Activated CD4-positive, alpha-beta T cell treated with anti-CD3 and anti-CD28 coated beads for 36 hours (primary cell): ENCODE measurements at places on chromosomes 2 and 18. TPM values are rescaled to one million over a fixed set of nuclear protein-coding genes. Genes with fewer than 3 reads are reported as not detected.

GRCh38 chr2:210128961-210129360 lies 42.2 kb downstream of the KANSL1L start:
- H3K4me1 ChIP-seq = peaks cover 7% of the 10 kb centered on the region
- H3K27ac ChIP-seq = no peak overlapping the region
- no peak overlapping the region for H3K4me3 ChIP-seq
- no peaks in the 10 kb centered on the region for H3K27me3 ChIP-seq
- H3K36me3 ChIP-seq = peaks cover 30% of the 10 kb centered on the region
- no peak for DNase-seq

- H3K4me3 ChIP-seq = no peak overlapping the region
- H3K27ac ChIP-seq = no peak overlapping the region
- no peaks in the 10 kb centered on the region for H3K4me1 ChIP-seq
- no peak for DNase-seq
- H3K36me3 ChIP-seq = no peaks in the 10 kb centered on the region
These were observed 320.6 kb upstream of the RAB12 start for GRCh38 chr18:8288472-8289195.

DNA sequence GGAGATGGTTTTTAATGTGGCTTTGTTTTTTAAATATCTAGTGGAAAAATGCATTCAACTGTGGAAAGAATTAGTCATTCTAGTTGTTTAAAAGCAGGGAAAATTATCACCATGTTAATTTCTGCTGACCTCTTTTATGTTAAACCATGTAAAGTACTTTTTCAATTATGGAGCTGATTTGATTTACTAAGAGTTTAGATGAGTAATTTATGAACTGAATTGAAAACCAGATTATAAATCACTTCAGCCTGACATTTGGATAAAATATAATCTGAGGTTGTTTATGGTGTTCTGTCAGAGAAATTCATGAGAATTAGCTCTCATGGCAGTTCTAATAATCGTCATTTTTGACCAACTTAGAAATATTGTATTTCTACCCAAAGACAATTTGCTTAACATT lies 11.6 kb downstream of the ITGA4 start:
- peak overlapping the region; percentile 61 for H3K27ac ChIP-seq
- H3K27me3 ChIP-seq = no peaks in the 10 kb centered on the region
- peaks cover 30% of the 10 kb centered on the region for H3K36me3 ChIP-seq
- peaks cover 85% of the 10 kb centered on the region for H3K4me1 ChIP-seq
- H3K4me3 ChIP-seq = no peak overlapping the region
- DNase-seq = no peak

- no peaks in the 10 kb centered on the region for H3K4me1 ChIP-seq
- H3K36me3 ChIP-seq = no peaks in the 10 kb centered on the region
- no peak overlapping the region for H3K27ac ChIP-seq
- no peak for DNase-seq
- no peak overlapping the region for H3K4me3 ChIP-seq
These were observed 252.2 kb upstream of the SPHKAP start for GRCh38 chr2:228433721-228434120.

The CNDP1 gene
- not detected for total RNA-seq

GRCh38 chr2:34602262-34602661 lies 1003.2 kb upstream of the FAM98A start:
- no peaks in the 10 kb centered on the region for H3K27me3 ChIP-seq
- H3K27ac ChIP-seq = no peak overlapping the region
- no peak for DNase-seq
- H3K4me3 ChIP-seq = no peak overlapping the region
- no peaks in the 10 kb centered on the region for H3K4me1 ChIP-seq

DNA sequence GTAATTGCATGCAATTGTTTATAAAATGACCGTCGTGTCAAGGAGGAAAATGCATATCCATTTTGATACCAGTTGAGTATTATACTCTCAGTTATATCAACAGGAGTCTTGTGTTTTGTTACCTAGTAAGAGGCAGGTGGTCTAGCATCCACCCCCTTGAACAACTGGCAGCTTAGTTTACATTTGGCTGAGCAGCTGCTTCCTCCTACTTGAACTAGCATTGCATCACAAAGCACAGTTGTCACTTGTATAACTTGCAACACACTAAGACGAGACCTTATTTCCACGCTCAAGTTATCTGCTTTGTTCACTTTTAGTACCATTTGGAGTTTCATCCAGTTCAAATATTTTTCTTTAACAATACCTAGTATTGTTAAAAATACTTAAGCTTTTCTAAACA lies 75.4 kb upstream of the UBE2E3 start:
- no peak for DNase-seq
- no peaks in the 10 kb centered on the region for H3K4me1 ChIP-seq
- H3K27me3 ChIP-seq = peaks cover 13% of the 10 kb centered on the region
- H3K4me3 ChIP-seq = no peak overlapping the region
- H3K36me3 ChIP-seq = no peaks in the 10 kb centered on the region

The TCF7L1 gene
- not detected for total RNA-seq

The ZNF513 gene
- total RNA-seq = 7.7 TPM

- H3K4me3 ChIP-seq = no peak overlapping the region
- peaks cover 23% of the 10 kb centered on the region for H3K27me3 ChIP-seq
- no peak overlapping the region for H3K27ac ChIP-seq
- no peaks in the 10 kb centered on the region for H3K36me3 ChIP-seq
These were observed 92.7 kb downstream of the COPS8 start for GRCh38 chr2:237178396-237178795.

DNA sequence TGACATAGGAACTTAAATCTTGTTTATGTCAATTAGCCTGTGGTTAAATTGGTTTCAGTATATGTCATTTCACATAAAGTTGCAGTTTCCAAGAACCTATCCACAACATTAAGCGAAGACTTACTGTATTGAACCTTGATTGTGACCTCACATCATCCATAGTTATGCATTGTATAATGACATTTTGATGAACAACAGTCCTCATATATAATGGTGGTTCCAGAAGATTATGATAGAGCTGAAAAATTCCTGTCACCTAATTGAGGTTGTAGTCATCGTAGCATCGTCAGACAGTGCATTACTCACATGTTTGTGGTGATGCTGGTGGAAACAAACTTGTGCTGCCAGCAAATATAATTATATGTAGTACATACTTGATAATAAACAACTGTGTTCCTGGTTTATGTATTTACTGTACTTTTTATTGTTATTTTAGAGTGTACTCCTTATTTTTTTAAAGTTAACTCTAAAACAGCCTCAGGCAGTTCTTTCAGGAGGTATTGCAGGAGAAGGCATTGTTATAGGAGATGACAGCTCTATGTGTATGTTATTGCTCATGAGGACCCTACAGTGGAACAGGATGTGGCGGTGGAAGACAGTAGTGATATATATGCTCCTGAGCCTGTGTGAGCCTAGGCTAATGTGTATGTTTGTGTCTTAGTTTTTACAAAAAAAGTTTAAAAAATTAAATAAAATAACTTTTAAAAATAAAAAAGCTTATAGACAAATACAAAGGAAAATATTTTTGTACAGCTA lies 56.6 kb downstream of the UBE2E3 start:
- no peak overlapping the region for H3K27ac ChIP-seq
- H3K36me3 ChIP-seq = peaks cover 7% of the 10 kb centered on the region
- peak; percentile 40 for DNase-seq
- H3K4me1 ChIP-seq = peaks cover 22% of the 10 kb centered on the region

DNA sequence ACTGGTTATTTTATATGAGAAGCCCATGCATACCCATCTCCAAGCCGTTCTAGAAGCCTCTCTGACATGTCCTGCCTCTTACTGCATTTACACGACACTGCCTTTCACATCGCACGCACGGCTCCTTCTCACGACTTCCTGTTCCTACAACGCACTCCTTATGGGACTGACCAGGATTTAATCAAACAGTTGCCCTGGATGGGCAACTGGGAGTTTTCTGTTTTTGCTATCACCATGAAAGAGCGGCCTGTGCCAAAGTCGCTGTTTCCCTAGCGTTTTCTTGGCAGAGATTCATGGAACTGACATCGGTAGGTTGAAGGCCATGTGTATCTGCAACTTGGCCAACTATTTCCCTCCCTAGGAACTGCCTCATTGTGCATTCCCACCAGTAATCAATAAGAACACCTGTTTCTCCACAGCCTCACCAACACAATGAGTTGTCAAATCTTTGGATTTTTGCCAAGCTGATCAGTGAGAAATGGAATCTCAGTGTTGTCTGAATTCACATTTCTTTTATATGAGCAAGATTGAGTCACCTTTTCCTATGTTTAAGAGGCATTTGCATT lies 97.2 kb upstream of the OTOS start:
- peaks cover 13% of the 10 kb centered on the region for H3K27me3 ChIP-seq
- H3K4me3 ChIP-seq = no peak overlapping the region
- no peak for DNase-seq

GRCh38 chr18:58222432-58223125 lies 178.6 kb downstream of the NEDD4L start:
- H3K27me3 ChIP-seq = peaks cover 6% of the 10 kb centered on the region
- no peak for DNase-seq
- H3K36me3 ChIP-seq = no peaks in the 10 kb centered on the region
- H3K4me1 ChIP-seq = peaks cover 6% of the 10 kb centered on the region

DNA sequence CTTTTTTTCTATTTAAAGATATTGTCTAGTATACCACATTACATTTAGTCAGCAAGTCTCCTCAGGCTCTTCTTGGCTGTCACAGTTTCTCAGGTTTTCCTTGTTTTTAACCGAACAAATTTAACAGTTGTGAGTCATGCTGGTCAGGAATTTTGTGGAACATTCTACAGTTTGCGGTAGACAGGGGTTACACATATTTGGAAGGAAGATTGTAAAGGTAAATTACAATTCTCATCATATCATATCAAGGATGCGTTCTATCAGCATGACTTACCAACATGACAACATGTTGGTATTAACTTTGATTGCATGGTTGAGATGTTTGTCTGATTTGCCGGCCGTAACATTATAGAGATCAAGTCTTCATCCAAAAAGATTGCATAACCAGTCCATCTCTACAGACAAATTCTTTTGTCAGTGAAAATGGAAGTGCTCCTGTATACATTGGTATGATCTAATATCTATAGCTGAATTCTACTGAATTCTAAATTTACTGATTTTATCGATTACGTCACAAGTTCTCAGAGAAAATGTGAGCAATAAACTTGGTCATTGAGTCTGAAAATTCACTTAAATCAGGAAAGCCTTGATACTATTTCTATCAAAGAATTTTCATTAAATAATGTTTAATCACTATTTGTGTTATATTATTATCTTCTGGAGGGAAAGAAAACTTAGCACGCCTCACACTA lies 664.4 kb upstream of the SLC8A1 start:
- H3K4me1 ChIP-seq = no peaks in the 10 kb centered on the region
- no peaks in the 10 kb centered on the region for H3K27me3 ChIP-seq
- H3K27ac ChIP-seq = no peak overlapping the region
- no peaks in the 10 kb centered on the region for H3K36me3 ChIP-seq
- H3K4me3 ChIP-seq = no peak overlapping the region
- no peak for DNase-seq

The B4GALT6 gene
- total RNA-seq = 6.5 TPM

DNA sequence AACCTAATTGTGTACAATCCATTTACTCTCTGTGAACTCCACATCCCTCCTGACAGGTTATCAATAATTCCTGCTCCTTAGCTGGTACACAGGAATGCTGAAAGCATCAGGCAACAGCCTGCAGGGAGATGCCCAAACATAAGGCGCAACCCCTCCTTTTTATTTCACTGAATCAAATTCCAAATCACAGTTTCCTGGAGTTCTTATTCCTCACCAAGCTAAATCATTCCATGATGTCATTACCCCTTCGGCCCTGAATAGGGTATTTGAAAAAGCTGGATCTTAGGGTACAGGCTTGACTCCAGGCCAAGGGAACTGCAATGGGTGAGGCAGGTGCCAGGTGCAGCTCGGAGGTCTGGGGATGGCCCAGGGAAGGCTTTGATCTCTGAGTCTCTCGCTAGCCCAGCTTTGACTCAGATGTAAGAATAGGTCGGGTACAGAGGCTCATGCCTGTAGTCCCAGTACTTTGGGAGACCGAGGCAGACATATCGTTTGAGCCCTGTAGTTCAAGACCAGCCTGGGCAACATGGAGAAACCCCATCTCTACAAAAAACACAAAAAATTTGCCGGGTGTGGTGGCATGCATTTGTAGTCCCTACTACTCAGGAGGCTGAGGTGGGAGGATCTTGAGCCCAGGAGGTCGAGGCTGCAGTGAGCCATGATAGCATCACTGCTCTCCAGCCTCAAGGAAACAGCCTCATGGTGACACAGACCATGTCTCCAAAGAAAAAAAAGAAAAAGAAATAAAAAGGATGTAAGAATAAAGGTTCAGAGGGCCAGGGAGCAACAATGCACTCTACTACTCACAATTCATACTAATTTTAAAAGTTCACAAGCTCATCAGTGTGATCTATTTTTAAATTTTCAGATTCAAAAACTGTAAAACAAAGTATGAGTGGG lies 6.8 kb downstream of the FHL2 start:
- no peak overlapping the region for H3K27ac ChIP-seq
- no peak overlapping the region for H3K4me3 ChIP-seq
- H3K36me3 ChIP-seq = no peaks in the 10 kb centered on the region
- no peaks in the 10 kb centered on the region for H3K27me3 ChIP-seq
- H3K4me1 ChIP-seq = peaks cover 7% of the 10 kb centered on the region

- peaks cover 4% of the 10 kb centered on the region for H3K4me1 ChIP-seq
- no peak overlapping the region for H3K27ac ChIP-seq
- H3K27me3 ChIP-seq = no peaks in the 10 kb centered on the region
- H3K4me3 ChIP-seq = no peak overlapping the region
- DNase-seq = peak; percentile 82
These were observed 12.4 kb upstream of the GMCL1 start for GRCh38 chr2:69816923-69817542.

The COLEC11 gene
- 0.37 TPM for total RNA-seq

The MAL gene
- 35.4 TPM for total RNA-seq

The VWA3B gene
- not detected for total RNA-seq

The CTLA4 gene
- 121 TPM for total RNA-seq

- H3K27me3 ChIP-seq = no peaks in the 10 kb centered on the region
- peaks cover 2% of the 10 kb centered on the region for H3K36me3 ChIP-seq
- no peak overlapping the region for H3K4me3 ChIP-seq
- no peak for DNase-seq
- no peak overlapping the region for H3K27ac ChIP-seq
These were observed 336.7 kb upstream of the ID2 start for GRCh38 chr2:8345200-8345599.

- no peak overlapping the region for H3K27ac ChIP-seq
- no peak overlapping the region for H3K4me3 ChIP-seq
- peaks cover 44% of the 10 kb centered on the region for H3K36me3 ChIP-seq
- DNase-seq = no peak
- no peaks in the 10 kb centered on the region for H3K4me1 ChIP-seq
- no peaks in the 10 kb centered on the region for H3K27me3 ChIP-seq
These were observed 66.6 kb downstream of the UGGT1 start for GRCh38 chr2:128157644-128158043.

GRCh38 chr2:198374375-198375082 lies 570.1 kb downstream of the PLCL1 start:
- no peaks in the 10 kb centered on the region for H3K36me3 ChIP-seq
- peak; percentile 62 for DNase-seq
- no peak overlapping the region for H3K4me3 ChIP-seq

- no peak overlapping the region for H3K27ac ChIP-seq
- H3K36me3 ChIP-seq = no peaks in the 10 kb centered on the region
- H3K4me1 ChIP-seq = no peaks in the 10 kb centered on the region
- H3K27me3 ChIP-seq = peaks cover 2% of the 10 kb centered on the region
These were observed 46.1 kb downstream of the SPATS2L start for GRCh38 chr2:200352636-200353035.
